SHP77 treated with DMSO at 0.1 percent for 48 hours (cell line): ENCODE measurements at places on chromosomes 7 and 10.

DNA sequence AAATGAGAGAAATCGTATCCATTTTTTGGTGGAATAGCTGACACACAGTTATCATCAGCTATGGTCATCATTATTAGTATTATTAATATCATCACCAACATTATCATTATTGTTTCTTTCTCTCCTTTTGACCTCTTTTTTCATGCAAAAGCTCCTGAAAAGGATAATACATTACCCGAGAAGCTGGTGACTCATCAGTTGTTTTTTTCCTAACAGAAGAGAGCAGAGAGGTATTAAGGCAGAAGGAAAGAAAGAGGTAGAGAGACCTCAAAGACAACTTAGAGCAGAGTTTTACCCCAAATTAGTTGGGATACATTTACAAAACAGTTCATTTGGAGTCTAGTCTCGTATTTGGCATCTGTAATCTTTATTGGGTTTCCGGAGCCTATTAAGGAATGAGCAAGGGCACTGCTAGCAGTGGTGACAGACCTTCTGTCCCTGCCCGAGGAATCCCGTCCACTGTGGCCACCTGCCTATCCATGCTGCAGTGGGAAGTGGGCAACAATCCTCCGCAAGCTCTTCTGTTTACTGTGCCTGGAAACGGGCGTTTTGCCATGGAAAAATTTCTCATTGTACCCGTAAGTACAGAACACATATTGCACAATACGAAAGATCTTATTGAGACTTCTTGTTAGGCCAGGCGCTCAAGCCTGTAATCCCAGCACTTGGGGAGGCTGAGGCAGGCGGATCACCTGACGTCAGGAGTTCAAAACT is 170.0 kb upstream of the MKLN1 start:
- DNase-seq, result peak; percentile 2

DNA sequence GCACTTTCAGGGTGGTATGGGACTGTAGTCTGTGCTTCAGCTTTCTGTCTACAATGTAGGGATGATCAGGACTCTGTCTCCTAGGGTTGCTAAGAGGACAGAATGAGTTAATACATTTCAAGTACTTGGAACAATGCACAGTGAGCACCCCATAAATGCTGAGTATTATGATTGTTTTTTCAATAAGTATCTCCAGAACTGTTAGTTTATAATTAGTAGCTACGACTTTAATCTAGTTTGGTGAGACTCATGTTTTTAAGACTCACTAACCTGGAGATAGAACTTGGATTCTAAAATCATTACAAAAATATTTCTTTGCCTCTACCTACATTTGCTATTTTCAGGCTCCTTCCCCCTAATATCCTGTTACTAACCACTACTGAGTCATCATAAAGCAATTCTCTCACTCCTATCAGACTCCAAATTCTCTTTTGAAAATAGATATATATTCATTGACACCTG is 95.3 kb downstream of the CPED1 start:
- no peak for DNase-seq

DNA sequence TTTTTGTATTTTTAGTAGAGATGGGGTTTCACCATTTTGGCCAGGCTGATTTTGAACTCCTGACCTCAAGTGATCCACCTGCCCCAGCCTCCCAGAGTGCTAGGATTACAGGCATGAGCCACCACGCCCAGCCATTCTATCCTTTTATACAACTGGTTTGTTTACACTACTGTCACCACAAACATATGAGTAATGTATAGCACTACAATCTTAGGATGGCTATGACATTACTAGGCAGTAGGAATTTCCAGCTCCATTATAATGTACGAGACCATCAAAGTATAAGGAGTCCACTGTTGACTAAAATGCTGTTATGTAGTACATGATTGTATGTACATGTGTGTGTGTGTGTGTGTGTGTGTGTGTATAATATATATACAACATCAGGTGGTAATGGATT is 1126.1 kb upstream of the LRRN3 start:
- DNase-seq, result no peak

- DNase-seq, result no peak
Observed at GRCh38 chr7:51090411-51090810, 226.2 kb downstream of the COBL start.
